Vagina (tissue), 2 donors: ENCODE measurements at places on chromosomes 12 and 14. TPM values are rescaled to one million over a fixed set of nuclear protein-coding genes. Genes with fewer than 3 reads are reported as not detected.

GRCh38 chr12:70309348-70309747 lies 56.7 kb upstream of the KCNMB4 start:
- no peak for DNase-seq

DNA sequence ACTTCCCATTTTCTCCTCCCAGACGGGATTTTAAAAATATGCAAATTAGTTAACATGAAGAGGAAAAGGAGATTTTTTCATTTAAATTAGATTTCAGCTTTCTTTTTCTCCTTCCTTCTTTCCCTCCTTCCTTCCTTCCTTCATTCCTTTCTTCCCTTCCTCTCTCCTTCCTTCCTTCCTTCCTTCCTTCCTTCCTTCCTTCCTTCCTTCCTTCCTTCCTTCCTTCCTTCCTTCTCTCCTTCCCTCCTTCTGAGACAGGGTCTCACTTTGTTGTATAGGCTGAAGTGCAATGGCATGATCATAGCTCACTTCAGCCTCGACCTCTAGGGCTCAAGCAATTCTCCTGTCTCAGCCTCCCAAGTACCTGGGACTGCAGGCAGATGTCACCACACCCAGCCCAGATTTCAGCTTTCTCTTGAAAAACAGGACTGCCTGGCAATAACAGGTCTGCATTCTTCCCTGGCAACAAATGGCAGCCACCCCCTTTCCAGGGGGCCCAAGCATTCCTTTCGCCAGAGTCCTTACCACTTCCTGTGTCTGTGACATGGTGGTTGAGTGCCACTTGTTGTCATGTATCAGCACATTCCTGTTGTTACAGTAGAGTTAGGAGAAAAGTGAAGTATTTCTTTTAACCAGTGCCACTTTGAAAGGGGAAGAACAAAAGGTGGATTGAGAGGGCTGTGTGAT lies 119.1 kb downstream of the PTPN11 start:
- DNase-seq: no peak

DNA sequence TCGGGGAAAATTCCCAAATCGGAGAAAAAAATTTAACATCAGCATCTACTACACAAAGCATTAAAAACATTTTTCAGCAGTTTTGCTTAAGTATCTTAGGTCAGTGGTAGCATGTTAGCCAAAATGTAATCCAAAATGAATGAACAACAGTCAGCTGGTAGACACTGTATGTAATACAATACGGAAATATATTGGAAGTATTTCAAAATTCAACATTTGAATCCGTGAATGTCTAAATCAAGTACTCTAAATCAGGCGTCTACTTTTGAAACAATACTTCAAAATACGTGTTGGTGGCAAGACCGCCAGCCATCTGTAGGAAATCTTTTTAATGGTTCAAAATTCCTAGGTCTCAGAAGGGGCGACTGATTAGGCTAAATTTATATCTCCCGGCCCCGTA lies 1.1 kb downstream of the SCAF11 start:
- DNase-seq: no peak

DNA sequence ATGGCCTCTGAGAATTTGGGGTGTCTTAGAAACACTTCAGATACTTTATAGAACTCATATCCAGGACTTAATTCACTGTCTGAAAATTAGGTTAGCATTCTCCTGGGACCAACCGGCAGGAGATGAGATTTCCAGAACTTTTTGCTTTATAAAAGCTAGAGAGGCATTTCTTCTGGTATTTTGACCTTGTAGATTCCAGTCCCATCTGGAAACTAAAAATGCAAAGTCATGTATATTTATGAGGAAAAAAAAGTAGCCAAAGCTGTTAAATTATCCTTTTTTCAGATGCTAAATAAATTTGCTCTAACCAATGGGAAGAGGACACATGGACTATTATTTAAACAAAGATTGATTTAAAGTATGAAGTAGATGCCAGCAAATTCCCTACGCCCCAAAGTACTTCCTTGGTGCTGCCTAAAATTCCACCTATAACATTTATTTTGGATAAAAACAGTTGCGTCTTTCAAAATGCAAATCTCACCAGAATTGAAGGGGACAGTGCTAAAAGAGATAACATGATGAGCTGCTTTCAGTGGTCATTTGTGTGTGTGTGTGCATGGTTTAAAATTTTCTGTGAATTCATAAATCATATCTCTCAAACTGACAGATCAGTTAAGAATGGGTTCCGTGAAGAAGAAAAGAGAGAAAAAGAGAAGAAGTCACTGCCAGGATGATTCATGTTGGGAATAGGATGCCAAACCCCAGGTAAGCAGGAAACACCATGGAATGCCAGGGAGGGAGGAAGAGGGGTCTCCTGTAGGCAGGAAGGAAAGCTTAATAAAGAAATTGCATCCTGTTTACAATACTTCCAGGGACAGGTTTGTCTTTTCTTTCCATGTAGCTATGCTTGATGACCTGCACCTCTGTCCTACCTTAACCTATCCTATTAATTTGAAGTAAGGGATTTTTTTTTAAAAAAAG lies 97.7 kb upstream of the RGS6 start:
- no peak for DNase-seq

DNA sequence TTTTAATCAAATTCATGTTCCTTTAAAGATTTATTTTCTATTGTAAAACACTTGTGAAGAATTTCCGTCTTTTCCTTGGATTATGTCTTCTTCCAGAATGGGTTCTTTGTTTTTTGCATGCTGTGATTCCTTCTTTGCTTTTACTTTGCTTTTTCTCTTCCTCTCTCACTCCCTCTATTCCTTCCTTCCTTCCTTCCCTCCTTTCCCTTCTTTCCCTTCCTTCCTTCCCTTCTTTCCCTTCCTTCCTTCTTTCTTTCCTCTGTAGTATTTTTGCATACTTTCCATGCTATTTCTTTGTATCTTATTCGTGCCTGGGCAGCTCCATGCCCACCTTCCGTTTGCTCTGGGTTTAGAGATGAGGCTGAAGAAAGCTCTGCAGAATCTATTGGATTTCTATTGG lies 21.6 kb upstream of the FGF23 start:
- DNase-seq: no peak

DNA sequence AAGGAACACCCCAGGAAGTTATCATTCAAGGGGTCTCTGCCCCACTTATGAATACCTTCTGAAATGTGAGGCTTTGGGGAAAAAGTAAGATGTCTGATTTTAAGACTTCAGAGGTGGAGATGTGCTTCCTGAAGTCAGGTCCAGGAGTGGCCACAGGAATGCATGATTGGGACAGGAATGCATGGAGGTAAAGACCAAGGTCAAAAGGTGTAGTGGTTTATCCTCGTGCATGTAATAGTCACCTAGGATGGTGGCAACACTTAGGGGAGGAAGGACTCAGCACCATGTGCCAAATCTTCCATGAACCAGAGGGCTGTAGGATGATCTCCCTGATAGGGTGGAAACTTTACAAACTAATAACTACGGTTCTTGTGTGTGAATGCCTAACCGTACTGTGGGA lies 217.3 kb downstream of the C12orf75 start:
- no peak for DNase-seq

The MAP1LC3B2 gene
- total RNA-seq: not detected

The OR6C2 gene
- not detected for total RNA-seq

The TAS2R20 gene
- total RNA-seq: 4.7 TPM
